Kidney (tissue), 22 donors: ENCODE measurements at places on chromosomes 1 and 21. TPM values are rescaled to one million over a fixed set of nuclear protein-coding genes. Genes with fewer than 3 reads are reported as not detected.

CLCA4 gene
- total RNA-seq, result 0.13 TPM

MORC3 gene
- 32.4 TPM for total RNA-seq

DNA sequence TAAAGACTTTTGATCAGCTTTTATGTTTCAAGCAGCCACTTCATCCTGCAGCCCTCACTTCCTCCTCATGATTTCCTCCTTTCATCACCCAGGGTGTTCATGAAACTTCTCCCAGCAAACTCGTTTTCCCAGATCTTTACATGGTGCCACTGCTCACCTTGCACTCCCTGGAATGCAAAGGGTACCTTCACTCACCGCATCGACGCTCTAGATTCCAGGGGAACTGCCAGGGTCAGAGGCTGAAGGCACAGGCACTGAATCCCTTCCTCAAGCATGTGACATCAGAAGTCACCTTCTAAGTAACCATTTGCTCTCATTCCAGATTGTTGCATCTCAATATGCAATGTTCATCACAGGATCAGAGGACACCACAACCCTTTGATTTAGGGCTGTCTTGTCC, 82.8 kb downstream of the PRKAB2 start:
- no peak for DNase-seq

DNA sequence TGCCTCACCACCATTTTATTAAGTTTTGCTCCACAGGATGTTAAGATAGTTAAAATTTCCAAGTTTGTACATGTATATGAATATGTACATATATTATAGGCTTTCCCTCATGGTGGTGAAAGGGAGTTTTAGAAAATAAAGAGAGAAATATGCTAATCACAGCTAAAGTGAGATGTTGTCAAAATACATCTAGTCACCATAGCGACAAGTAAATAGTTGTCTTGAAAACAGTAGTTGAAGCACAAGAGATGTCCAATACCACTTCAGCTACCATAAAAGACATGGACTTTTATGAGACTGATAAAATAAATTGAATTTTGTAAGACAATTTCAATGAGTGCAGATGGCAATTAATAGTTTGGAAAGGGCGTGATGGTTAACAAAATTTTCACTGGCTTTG, 1600.0 kb downstream of the BRINP3 start:
- no peak for DNase-seq

GRCh38 chr1:70194601-70195000, 10.8 kb downstream of the LRRC40 start:
- DNase-seq, result no peak

- DNase-seq, result no peak
Observed at GRCh38 chr1:179175011-179175841, 54.3 kb downstream of the ABL2 start.

DNA sequence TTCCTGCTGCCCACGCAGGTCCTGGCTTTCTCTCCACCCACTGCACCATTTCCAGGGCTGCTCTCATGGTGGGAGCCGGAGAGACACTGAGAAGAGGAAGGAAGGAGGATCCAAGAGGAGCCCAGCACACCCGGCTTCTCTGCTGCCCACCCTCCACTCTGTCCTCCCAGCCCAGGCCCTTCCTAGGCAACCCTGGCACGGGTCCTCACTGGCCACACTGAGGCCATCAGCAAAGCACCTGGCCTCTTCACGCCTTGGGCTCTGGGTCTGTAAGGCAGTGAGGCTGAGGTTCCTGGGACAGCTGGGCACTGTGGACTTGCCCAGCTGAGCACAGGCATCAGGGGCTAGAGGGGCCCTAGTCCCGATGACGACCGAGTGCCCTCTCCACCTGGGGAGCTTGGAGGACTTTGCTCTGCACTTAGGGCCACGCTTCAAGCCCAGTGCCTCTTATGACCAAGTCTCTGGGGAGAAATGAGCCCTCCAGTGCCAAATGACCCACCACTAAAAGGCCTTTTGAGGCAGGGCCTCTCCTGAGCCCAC, 43.1 kb downstream of the PDE9A start:
- DNase-seq, result no peak

DNA sequence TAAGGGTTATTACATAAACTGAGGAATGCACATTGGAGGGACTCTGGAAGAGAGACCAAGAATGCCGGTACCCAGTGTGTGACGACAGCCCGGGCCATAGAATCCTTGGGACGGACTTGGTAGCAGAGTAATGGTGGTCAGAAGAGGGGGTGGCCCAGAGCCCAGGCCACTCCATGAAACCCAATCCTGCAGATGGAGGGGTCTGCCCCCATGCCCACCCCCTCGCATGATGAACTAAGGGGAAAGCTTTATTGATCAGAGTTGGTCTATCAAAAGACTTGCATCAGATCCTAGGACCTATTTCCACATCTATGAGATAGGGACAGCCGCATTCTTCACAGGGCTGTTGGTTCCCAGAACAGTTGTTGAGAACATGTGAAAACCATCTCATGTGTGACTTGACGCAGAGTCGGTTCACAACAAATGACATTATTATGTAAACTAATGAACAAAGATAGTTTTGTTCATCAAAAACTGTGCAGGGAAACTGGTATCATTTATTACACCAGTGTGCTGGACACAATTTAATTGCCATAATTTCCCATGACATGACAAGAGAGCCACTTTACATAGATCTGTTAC, 21.5 kb upstream of the SDC3 start:
- no peak for DNase-seq

DNA sequence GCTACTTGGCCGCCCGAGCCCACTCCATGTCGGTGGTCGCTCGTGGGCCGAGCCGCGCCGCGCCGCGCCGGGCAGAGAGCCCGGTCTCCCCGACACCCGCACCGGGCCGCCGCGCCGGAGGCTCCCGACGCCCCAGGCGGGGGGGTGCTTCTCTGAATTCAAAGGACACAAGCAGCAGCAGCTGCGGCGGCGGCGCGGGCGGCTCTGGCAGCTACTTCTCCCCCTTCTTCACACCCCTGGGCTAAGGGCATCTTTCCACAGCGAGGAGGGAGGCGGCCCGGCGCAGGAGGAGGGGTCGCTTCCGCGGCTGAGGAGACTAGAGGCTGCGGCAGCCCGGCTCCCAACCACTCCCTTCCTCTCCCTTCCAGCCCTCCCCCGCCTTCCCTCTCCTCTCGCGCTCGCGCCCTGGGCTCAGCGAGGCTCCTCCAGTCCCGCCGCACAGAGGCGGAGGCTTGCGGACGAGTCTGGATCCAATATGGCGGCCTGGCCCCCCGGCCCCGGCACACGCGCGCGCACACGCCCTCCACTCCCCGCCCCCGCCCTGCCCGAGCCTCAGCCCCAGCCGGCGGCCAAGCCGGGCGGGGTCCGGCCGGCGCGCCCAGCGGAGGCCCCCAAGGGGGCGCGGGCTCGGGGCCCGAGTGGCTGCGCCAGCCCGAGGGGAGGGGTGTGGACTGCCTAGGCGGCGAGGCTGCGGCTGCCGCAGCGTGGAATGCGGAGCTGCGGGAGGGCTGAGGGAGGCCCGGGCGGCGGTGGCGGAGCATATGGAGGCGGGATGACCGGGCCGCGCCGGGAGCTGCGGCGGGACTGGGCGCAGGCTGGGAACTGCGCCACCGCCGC, at the start of gene CDC42BPA:
TSS of gene CDC42BPA (minus strand) at position 477 of the 837 bp plus-strand sequence. CDS start 1,310 bp downstream, outside the sequence.
- DNase-seq, result peak; percentile 95

DNA sequence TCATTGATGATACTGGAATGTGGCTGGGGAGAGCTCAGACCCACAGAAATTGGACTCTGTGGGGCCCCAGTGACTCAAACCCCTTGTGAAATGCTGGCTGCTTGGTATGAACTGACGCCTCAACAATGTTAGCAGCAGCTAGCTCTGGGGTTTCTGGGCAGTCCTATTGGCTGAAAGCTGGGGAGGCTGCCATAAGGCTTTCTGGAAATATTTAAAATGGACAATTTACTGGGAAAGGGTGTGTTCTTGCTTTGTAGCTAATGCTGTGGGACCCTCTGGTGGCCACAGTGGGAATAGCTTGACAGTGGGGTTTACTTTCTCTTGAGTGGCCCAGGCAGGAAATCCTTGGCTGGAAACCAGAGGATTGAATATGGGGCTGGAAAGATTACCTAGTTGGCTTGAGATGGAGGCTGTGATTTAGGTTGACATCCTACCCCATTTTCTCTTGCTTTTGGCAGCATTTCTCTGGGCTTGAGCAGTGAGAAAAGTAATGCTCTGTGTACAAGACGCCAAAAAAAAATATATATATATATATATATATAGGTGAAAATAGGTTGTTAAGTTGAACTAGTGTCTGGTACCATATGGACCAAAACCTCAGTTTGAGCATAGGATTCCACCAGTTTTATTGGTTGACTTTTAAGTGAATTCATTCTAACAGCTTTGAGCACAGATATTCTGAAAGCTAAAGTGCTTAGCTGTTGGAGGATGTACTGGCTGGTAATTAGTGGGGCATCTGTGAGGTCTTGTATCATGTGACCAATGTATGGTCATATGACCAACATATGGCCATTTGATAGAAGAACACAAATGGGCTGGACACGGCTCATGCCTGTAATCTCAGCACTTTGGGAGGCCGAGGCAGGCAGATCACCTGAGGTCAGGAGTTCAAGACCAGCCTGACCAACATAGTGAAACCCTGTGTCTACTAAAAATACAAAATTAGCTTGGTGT, 8.2 kb upstream of the S100A10 start:
- DNase-seq, result peak; percentile 90
